ENCODE measurements at places on chromosomes 3 and 15.

DNA sequence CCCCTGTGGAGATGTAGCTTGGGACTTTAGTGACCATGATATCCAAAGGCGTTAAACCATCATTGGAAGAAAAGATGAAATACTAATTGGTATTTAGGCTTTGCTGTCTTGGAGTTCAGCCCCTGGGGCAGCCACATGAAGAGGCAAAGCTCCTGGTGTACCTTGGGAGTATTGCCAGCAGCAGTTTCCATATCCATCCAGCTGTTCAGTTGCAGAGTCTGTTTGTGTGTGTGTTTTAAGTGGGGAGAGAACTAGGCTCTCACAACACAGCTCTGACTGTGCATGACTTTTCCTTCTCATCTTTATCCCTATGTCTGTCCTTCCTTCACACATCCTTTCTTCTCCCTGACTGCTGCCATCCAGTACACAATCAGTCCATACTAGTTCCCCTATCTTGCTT, 98.9 kb downstream of the CDIN1 start:
- no peak for DNase-seq

GRCh38 chr3:65995515-65995914, 43.2 kb downstream of the MAGI1 start:
- DNase-seq, result no peak

DNA sequence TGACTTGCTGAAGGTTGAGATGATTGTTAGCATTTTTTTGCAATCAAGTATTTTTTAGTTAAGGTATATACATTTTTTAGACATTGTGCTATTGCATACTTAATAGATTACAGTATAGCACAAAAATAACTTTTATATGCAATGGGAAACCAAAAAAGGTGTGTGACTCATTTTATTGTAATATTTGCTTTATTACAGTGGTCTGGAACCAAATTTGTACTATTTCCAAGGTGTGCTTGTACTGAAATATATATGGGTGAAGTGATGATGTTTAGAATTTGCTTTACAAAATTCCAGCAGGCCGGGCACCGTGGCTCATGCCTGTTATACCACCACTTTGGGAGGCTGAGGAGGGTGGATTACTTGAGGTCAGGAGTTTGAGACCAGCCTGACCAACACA, 29.1 kb upstream of the TBC1D23 start:
- DNase-seq, result no peak

GRCh38 chr15:98150084-98150483, 189.6 kb downstream of the ARRDC4 start:
- DNase-seq, result no peak

DNA sequence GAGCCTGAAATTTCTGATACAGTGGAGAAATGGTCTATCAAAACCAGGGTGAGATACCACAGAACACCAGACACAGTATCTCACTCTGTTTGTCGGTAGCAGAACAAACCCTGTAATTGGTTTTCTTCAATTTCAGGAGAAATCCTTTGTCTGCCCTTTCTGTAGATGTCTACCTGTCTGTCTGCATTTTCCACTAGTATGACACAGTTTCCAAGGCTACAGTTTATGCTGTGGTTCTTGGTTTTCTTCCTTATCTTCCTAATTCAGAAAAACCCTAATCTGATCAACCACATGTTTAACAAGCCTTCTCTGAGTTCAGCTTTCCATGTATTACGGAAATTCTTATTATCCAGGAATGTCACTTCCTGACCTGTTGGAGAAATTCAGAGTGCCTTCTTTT, 70.8 kb downstream of the SCN11A start:
- no peak for DNase-seq

- DNase-seq, result peak; percentile 12
Measured at GRCh38 chr3:39065197-39065596, 13.4 kb downstream of the WDR48 start.

- DNase-seq, result no peak
Measured at GRCh38 chr3:143152043-143152442, 32.5 kb downstream of the CHST2 start.

DNA sequence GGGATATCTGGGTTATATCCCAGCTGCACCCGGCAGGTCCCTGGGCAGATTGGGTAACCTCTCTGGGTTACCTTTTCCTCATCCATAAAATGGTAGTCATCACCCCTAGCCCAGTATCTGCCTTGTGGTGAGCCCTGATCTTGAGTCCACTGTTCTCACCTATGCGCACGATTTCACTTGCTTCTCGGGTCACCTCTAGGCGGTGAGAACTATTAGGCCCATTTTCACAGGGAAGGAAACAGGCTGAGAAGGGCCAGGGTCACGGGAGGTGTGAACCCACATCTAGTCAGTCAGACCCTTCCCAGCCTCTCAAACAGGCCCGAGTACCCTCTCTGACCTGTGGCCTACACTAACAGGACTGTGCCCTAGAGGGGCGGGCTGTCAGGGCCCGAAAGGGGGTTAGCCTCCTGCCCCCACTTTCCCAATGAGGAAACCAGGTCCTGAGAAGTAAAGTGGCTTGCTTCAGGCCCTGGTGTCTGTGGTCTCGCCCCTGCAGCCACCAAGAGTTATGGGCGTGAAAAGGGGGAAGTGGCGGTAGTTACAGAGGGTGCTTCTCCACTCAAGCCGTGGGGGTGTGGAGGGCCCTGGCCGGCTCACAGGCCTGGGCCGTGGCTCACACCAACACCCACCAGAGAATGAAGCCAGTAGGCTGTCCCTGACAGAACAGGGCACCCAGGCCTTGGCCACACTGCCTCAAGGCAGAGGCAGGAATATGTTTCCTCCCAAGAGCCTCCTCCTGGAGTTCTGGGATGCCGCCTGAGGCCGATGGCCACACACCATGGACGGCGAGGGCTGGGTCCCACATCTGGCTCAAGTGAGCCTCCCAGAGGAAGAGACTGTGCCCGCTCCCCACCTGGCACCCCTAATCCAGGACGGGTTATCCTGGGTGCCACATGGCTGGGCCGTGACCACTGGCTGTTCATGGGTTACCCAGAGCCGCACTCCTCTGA, 19.5 kb downstream of the PSTPIP1 start:
- no peak for DNase-seq

DNA sequence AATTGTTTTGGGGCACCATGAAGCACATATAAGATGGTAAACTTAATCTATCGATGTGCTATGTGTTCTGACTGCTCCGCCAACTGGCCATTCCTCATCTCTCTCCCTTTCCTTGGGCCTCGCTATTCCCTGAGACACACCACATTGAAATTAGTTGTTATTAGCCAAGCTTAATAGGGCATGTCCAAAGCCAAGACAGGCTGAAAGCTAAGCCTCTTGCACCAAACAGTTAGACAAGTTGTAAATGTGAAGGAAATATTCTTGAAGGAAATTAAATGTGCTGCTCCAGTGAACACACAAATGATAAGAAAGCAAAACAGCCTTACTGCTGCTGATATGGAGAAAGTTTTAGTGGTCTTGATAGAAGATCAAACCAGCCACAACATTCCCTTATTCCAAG, 39.3 kb downstream of the C2CD4A start:
- no peak for DNase-seq

- no peak for DNase-seq
Measured at GRCh38 chr3:154844863-154845262, 235.3 kb upstream of the MME start.

- DNase-seq, result no peak
Measured at GRCh38 chr3:142588703-142589102, 7.5 kb upstream of the PLS1 start.

DNA sequence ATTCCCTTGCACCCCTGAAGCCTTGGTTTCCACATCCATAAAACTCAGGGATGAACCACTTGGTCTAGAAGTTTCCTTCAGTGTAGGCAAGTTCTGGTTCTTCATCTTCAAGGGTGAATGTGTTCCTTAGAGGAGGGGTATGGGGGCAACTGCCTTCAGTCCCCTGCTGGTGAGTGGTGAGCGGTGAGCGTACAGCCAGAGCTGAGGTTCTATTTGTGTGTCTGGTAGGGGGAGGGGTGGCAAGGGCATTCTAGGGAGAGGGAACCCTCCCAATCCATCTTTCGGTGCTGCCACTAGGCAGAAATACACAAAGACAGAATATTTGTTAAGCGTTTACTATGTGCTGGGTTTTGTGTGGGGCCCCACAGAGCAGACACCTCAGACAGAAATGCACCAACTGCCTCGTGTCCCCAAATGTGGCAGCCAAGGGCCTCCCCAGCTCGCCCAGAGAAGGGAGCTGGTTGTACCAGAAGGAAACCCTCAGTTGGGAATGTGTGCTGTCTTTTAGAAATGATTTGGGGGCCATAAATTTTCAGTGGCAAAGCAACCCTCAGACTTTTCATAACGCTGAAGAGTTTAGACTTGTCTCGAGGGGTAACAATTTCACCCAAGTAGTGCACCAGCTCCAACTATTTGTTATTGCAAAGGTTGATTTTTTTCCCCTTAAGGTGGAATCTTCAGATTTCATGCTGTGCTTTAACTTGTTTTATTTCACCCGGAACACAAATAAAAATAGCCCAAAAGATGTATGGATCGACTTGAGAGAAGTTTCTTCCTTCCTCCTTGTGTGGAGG, 137.6 kb downstream of the FBLN2 start:
- DNase-seq, result no peak
